Left hindlimb (tissue), 1 donor: ENCODE measurements at places on chromosomes 1 and 21.

DNA sequence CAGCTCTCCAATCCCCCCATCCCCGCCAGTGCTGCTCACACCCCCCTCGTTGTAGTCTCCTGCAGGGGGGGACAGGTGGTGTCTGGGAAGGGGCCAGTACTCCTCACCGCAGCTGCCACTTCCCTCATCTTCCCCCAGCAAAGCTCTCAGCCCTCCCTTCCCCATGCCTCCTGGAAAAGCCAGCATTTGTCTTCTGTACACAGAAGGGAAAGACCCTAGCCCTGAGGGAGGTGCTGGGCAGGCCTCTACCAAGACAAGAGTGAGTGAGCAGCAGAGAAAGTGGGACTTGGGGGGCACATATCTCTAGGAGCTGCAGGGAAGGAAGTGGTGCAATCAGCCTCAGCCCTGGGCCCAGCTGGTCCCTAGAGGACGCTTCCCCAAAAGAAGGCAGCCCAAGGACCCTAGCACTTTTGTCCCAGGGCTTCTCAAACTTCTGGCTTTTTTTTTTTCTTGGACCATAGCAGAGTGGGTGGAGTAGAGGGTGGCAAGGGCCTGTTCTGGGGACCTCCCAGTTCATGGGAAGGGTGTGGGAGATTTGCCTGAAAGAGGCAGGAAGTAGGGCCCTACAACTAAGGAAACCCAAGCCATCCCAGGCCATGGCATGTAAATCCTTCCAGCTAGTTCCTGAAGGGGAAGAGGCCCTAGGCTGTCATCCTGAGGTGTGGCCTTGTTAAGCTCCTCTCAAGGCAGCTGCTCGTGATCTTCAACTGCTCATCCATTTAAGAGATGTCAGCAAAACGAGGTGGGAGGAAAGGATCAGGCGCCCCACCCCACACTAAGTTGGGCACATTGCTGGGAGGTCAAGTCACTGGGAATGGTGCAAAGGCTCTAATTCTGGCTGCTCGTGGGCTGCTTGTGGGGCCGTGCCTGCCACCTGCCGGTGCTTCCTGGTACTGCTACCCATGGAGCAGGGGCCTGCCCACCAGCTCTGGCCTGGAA, 12.6 kb downstream of the ZC3H12A start:
- DNase-seq, result peak; percentile 78

DNA sequence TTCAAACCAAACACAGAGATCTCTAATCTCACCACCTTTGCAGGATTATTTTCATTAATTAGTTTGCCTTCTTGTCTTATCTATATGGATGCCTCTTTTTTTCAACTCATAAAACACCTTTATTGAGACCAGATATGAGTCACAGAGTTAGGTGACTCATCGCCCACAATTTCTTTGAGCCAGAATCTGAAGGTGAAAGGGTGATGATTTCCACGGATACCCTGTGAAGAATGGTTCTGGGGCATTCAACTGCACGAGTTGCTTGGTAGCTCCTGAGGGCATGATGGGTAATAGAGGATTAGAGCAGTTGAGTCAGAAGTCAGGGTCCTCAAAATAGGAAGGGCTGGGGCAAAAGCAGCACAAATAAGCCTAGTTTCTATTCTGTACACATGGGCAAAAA, 128.2 kb downstream of the TBX19 start:
- DNase-seq, result no peak

GRCh38 chr1:152024223-152024622, 12.6 kb downstream of the S100A11 start:
- DNase-seq, result no peak

GRCh38 chr1:145892486-145893087, 6.9 kb upstream of the ANKRD35 start:
- DNase-seq, result no peak

DNA sequence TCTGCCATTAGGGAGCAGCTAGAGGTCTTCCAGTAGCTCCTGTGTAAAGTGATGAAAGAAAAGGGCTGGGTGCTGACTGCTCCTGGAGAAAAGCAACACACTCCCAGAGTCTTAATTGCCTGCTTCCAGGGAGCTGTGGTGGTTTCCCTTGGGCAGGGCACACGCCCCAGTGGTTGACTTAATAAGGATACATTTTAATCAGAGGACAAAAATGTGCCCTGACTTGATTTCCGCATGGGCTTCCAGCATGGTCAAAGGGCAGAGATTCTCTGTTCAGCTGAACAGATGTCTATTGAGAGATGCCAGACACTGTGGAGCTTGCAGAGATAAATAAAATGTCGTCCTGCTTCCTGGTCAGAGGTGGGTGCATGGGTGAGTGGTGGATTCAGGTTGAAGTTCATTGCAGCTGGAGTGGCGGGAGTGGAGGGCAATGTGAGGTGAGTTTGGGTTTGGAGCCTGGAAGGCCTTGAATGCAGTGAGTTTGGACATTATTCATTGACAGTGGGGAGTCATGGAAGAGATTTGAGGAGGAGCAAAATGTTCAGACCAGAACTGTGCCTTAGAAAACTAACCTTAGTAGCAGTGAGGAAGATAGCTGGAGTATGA, 16.0 kb downstream of the QSOX1 start:
- DNase-seq, result peak; percentile 15
